Anterior cingulate cortex (tissue), 58 donors: ENCODE measurements at places on chromosomes 2 and 18.

DNA sequence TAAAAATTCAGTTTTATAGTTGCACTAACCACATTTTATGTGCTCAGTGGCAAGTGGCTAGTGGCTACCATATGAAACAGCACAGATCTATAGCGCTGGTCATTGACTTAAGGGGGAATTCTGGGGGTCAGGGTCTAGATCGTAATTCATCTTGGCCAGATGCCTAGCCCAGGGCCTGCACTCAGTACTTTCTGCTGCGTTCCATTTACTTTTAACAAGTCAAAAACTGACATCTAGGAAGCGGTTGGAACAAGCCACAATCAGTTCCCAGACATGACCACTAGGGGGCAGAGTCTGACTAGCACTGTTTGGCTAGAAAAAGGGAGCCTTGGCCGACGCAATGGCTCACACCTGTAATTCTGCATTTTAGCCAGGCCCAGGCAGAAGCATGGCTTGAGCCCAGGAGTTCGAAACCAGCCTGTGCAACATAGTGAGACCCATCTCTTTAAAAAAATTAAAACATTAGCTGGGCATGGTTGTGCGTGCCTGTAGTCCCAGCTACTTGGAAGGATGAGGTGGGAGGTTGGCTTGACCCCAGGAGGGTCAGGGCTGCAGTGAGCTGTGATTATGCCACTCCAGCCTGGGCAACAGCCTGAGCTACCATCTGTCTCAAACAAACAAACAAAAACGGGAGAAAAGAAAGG lies 9.0 kb upstream of the TMBIM1 start:
- DNase-seq, result peak; percentile 66

DNA sequence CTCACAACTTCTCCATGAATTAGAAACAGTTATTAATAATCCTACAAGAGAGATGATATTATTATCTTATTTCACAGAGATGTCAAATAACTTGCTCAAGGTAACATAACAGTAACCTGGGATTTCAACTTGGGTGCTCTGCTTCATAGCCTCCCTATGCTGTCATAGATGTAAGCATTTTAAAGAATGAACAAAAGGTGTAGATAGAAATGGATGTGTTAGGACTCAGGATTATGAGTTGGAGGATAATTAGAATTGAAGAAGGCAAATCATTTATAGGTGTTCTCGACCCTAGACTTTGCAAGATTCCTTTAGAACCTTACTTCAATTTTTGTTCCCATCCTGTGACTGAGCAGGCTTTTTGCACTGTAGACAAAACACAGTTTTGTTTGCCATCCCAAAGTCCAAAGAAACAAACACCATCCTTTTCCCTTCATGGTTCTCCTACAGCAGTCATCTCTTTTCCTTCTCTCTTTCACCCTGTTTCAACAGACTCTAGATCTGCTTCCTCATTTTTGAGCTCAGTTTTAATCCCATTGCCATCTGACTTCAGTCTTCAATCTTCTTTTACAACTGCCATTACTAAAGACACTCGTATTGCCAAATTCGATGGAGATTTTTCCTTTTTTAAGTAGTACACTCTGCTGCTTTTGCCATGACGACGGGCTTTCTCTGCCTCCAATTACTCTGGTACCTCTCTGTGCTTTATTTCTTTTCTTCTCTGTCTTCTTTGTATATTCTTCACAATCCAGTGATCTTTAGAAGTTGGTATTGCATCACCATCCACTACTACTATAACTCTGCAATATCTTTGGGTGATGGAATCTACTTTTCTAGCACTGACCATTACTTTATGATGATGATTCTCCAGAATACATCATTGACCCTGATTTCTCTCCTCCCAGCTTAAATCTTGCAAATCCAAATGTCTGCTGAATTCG lies 4.5 kb downstream of the HNMT start:
- no peak for DNase-seq

- DNase-seq, result no peak
Measured at GRCh38 chr2:15269043-15269442, 292.1 kb downstream of the NBAS start.

DNA sequence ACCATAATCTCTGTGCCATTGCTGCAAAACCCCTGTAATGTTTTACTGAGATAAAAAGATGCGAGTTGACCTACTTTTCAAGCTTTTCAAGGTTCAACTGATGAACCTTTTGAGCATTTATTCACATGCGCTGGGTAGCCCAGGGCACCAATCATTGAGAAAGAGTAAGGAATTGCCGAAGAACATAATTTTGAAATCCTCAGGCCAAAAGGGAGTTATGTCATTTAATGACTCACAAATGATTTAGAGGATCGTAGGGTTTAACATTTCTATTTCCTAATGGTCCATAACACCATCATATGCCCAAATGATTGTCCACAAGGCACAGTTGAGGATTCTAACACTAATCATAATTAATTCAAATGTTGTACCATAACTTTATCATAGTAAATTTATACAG lies 20.2 kb upstream of the DLX1 start:
- no peak for DNase-seq

- no peak for DNase-seq
Measured at GRCh38 chr2:203442463-203442862, 92.6 kb downstream of the RAPH1 start.

DNA sequence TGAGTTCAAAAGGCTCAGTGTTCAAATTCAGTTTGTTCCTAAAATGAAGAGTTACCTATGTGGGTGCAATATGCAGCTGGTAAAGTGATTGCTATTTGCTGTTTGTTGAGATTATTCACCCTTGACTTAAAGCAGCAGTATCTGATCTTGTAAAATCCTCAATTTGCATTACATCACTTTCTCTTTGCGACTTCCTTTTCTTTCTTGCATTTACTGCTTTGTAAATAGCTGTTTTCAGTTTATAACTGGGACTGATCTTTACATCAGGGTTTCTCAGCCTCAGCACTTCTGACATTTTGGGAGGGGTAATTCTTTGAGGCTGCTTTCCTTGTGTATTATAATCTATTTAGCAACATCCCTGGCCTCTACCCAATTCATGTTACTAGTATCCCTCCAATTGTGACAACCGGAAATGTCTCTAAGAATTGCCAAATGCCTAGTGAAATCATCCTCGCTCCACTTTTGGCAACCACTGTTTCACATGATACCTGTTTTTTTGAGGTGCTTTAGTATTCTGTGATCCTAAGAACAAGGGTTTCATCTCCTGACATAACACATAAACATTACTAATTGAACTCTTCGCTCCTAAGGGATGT lies 12.1 kb upstream of the ERCC3 start:
- DNase-seq, result no peak

DNA sequence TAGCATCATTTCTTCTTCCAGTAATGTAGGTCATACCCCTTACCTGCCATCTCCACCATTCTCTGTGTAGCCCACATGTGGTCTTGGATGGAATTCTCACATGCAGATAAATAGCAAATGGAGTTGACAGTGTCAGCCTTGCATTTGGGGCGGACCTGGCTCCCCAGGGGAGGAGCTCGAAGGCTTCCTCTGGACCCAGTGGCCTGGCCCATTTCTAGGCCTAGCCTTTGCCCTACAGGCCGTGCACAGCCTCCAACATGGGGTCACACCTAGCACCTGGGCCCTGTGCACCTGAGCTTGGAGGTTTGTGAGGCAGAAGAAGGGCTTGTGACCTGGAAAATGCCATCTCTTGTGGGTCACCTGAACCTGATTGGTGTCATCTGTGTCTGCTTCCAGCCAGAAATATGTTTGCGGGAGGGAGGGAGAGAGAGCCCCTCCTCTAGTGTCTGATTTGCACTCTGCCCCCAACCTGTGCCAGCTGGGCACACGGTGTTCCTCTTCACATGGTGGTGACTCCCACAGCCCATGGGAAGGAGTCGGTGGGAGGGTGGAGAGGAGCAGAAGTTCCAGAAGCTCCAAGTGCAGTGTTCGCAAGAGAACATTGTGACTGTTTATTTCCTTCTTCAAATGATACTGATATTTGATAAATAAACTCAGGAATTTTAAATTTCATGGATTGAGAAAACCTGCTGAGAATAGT lies 33.0 kb downstream of the ITGB1BP1 start:
- DNase-seq, result no peak

GRCh38 chr2:38259311-38259710 lies 117.8 kb downstream of the ATL2 start:
- no peak for DNase-seq

DNA sequence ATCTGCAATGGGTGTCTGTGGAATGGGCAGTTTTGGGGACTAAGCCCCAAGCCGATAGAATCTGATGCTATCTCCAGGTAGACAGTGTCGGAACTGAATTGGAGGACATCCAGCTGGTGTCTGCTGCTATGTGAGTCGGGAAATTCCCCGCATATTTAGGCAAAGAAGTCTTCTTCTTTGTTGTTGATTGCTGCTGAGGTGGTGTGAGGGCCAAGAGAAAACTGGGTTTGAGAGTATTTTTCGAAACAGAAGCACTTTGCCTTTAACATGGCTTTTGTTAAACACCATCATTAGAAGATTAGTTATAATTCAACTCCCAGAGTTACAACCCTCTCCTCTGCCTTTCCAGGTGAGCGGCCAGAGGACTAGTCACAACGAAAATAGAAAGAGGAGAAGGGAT lies 49.4 kb upstream of the ACTR3 start:
- DNase-seq, result no peak

DNA sequence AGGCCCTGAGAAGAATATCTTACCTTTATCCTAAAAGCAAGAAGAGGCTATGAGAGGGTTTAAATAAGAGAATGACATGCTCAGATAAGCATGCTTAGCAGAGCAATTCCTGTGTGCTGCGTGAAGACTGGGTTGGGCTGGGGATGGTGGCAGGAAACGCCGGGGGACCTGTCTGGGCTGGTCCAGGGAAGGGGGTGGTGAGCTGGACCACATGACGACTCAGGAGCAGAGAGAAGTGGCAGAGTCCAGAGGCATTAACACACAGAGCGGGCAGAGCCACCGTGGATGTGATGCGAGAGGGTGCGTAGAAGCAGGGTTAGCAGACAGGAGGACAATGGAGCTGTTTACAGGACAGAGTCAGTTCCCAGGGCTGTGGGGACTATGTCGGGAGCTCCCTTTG lies 84.5 kb downstream of the ZBTB7C start:
- DNase-seq, result no peak

- no peak for DNase-seq
Measured at GRCh38 chr2:45768208-45768607, 116.7 kb downstream of the PRKCE start.
